ENCODE measurements at places on chromosomes 2 and 18.

DNA sequence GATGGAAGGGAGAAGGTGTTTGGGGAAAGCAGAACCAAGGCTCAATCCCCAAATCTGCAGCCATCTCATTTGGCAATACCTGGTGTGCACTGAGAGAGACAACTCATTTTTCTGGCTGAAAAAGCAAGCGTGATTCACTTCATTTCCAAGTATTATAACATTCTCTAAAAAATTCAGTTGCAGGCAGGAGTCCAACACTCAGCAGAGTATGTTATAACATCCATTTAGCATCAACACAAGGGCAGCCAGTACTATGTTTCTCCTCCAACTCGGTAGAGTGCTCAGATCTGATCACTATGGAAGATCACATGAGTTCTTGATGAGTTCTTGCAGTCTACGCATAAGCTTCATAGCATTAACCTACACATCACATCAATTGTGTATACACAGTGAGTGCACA lies 99.4 kb upstream of the PID1 start:
- DNase-seq: no peak

DNA sequence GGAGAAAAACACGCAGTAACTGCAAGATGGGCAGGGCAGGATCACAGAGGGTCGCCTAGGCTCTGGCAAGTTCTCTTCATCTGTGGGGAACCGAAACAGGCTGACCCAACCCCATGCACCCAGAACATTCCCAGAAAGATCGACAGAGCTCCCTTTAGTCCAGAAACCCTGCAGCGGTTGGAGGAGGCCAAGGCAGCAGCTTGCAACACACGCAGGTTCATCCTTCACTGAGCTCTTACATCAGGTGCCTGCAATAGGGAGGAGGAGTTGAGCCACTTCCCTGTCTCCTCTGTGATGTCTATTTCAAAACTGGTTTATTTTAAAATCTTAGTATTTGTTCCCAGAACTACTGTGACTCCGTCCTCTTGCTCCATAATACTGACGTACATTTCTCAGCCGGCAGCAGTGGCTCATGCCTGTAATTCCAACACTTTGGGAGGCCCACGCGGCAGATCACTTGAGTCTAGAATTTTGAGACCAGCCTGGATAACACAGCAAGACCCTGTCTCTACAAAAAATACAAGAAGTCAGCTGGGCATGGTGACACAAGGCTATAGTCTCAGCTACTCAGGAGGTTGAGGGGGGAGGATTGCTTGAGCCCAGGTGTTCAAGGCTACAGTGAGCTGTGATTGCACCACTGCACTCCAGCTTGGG lies 11.5 kb upstream of the SLC11A1 start:
- DNase-seq: no peak

- no peak for DNase-seq
Measured at GRCh38 chr2:16223841-16224177, 283.5 kb downstream of the MYCN start.

- DNase-seq: no peak
Measured at GRCh38 chr2:95317123-95317500, 20.0 kb downstream of the KCNIP3 start.

DNA sequence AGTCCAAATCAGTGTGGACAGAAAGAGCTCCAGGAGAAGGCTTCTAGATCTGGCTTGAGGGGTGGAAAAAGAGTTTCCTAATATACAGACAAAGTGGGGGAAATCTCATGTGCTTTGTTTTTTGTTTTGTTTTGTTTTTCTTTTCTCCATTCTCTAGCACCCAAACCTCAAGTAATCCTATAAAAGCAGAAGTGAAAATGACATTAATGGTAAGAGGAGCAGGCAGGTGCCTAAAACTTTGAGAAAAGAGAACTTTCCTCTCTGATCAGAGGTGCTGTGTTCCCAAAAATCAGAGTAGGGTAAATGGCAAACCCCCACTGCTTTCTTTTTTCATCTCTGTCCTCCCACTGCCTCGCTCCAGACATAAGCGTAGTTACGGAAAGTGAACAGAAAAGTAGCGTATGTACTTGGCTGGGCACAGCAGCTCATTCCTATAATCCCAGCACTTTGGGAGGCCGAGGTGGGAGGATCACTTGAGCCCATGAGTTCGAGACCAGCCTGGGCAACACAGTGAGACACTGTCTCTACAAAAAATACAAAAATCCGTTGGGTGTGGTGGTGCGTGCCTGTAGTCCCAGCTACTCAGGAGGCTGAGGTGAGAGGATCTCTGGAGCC lies 77.8 kb downstream of the FAM161A start:
- DNase-seq: no peak

DNA sequence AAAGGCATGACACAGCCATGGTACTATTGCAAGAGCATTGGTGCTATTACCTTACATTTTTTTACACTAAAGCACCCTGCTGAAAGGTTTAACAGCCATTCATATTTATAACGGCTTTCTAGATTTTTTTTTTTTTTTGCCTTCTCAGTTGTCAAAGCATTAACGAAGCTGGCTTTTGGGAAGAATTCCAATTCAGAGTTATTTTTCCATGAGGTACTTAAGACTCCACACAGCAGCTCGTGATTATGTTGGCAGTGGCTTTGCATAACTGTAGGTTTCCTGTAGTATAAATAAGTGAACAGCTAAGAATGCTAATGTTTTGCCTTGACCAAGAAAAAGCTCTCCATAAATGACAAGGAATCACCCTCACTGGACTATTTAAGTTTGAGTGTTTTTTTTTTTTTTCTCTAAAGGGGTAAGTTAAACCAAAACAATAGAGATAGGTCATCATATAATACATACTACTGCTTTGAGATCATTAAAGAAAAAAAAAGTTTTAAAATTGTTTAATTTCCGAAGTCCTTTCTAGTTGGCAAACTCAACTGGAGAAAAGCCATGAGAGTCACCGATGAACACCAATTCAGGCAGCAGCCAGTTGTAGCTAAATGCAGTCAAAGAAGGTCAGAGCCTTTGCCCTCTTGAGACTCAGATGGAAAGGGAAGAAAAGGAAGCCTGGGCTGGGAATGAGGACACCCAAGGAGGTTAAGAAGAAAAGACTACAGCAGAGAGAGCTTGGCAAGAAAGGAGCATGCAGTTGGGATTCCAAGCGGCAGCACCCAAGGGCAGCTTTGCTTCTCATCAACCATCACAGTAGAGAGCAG lies 187.4 kb upstream of the NCKAP5 start:
- peak; percentile 75 for DNase-seq

- DNase-seq: no peak
Measured at GRCh38 chr18:34859496-34859895, 149.4 kb downstream of the DTNA start.

DNA sequence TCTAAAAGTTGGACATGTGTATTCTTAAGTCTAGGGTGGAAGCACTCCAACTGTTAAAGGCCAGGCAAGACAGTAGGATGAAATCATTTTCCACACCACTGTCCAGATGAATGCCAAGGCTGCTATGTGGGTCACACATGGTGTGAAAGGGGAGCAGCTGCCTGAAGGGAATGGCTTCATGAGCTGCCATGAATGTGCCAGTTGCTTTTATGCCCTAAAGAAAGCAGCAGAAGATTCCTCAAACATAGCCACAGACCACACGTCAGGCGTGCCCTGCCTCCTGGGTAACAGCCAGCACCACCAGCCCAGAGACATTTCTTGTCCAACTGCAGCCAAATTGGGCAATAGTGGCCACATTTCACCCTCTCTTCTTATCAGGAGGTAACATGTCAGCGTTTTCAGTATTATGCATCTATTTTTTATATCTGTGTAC lies 130.2 kb downstream of the MTCL1 start:
- DNase-seq: peak; percentile 71

DNA sequence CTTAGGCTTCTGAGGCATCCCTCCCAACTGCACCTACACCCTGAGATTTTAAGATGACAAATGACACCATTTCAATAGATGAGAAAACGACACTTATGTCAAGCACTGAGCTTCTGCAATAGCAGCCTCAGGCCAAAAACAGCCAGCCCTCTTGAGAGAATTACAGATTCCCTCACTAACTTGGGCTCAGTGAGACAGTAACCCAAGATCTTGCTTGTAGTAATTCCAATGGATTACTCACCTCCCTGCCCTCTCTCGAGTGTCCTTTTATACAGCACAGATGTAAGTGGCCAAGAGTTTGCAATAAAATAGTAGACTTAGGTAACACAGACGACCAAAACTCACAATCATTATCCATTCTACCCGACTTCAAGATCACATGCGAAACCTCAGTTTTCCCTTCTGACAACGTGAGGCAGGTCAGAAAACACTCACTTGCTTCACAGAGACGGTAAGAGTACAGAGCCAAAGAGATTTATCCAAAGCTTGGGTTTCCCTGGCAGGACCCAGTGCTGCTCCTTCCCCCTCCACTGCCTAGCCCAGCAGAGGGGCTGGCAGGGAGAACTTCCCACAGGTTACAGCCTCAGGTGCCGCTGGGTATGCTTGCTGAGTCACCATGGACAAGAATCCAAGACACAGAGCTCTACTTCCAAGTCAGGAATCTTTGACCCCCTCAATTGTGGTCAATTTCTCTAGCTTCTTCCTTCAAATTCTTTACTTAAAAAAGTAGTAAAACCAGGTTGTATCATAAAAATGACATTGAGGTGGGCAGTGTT lies 181.4 kb downstream of the MYO5B start:
- DNase-seq: peak; percentile 54

DNA sequence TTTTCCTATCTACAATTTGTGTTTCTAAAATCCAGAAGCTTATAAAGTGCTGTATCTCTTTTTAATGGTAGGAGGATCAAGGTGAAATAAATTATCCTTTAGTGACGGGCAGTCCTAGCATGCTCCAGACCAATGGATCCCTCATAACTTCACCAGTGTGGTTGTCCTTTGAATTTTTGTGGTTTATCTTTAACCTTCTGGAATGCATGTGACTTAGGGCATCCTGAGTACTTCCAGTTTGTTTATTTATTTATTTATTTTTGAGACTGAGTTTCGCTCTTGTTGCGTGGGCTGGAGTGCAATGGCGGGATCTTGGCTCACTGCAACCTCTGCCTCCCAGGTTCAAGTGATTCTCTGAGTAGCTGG lies 40.4 kb downstream of the NUP35 start:
- DNase-seq: peak; percentile 49

GRCh38 chr2:225276207-225276606 lies 123.3 kb upstream of the NYAP2 start:
- no peak for DNase-seq
